ENCODE measurements at places on chromosomes 11 and 22. TPM values are rescaled to one million over a fixed set of nuclear protein-coding genes. Genes with fewer than 3 reads are reported as not detected.

The API5 gene
- total RNA-seq: 65.0 TPM

The MLC1 gene
- total RNA-seq: not detected

The SBF2 gene
- total RNA-seq: 88.2 TPM

The RIMBP3B gene
- not detected for total RNA-seq

The WBP2NL gene
- 0.96 TPM for total RNA-seq

The SHISA8 gene
- total RNA-seq: not detected

The PRR5L gene
- total RNA-seq: 16.0 TPM

The MMP3 gene
- total RNA-seq: 23.9 TPM

The SLC22A9 gene
- total RNA-seq: not detected

The SMTNL1 gene
- not detected for total RNA-seq

The RPS6KA4 gene
- 16.7 TPM for total RNA-seq

The VPREB1 gene
- not detected for total RNA-seq

All from breast epithelium (tissue), 4 donors.